ENCODE measurements at places on chromosomes 16 and 17.

DNA sequence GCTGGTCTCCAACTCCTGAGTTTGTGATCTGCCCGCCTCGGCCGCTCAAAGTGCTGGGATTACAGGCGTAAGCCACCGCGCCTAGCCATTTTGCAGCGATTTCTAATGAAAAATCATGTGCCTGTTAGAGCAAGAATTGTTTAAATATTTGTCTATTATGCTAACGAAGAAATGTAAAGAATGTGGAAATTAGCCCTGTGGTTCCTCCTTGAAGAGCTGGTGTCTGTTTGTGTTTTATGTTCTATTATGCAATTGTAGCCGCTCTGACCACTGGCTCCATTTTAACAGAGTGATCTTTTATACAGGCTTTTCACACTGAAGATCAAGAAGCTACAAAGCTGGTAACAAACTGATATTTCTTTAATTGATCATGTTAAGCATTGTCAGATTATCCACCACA, 217.3 kb downstream of the USP22 start:
- no peak for DNase-seq

DNA sequence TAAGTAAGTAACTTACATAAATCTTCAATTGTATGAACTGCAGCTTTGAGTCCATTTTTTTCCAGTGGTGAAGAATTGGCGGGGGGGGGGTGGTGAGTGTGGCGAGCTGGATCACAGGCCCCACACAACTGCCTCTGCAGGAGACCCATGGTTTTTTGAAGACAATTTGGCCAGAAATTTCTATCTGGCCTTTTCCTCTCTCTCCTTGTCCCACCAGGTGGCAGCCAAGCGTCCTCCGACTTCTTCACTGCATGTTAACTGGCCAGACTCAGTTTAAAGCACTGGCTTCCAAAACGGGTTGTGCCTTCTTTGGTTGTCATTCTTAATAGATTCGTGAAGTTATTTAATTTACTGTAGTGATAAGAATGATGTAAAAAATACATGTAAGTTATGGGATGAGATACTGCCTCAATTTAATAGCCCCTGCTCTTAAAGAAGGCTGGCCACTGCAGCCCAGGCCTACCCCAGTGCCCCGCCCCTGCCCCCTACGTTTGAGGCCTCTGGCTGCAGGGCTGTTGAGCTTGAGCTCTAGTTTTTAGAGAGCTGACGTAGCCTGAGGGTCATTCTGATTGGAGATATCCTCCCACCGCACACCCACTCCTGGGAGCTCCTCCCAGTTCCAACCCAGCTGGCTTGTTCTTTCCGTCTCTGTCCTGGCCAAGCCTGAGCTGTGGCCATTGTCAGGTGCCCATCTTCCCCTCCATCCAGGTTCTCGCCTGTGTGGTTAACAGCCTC, 36.4 kb downstream of the AKAP1 start:
- DNase-seq: peak; percentile 34

DNA sequence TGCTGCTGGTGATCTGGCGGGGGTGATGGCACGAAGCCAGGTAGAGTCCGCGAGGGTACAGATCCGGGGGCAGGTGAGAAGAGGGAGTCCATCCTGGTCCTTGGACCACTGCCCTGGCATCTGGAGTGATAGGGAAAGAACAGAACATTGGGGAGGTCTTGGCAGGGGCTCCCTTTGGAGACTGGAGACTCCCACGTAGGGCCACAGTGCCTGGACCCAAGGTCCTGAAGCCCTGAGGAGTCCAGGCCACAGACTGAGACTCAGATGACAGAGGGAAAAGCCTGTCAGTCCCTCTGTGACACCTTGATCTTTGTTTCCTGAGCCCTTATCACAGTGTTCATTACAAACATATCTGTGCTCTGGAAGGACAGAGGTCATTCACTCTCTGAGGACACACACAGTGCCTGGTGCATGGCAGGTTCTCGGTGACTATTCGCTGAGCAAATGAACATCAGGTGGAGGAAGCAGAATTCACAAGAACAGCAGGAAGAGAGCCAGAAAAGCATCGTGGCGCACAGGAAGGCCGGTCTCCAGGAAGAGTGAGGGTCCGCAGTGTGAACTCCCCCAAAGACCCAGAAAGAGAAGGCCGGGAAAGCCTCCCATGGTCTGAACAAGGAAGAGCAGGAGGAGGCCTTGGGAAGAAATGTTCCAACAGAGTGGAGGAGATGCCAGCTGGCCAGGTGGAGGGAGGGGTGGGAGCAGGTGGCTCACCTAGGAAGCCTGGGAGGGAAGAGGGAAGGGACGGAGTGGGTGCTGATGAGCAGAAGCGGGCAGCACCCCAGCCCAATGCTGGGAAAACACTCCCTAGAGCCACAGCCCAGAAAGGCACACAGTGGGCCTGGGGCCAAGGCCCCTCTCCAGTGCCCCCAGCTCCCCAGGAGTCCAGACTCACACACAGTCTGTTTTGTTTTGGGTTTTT, 20.5 kb downstream of the PEMT start:
- DNase-seq: no peak

DNA sequence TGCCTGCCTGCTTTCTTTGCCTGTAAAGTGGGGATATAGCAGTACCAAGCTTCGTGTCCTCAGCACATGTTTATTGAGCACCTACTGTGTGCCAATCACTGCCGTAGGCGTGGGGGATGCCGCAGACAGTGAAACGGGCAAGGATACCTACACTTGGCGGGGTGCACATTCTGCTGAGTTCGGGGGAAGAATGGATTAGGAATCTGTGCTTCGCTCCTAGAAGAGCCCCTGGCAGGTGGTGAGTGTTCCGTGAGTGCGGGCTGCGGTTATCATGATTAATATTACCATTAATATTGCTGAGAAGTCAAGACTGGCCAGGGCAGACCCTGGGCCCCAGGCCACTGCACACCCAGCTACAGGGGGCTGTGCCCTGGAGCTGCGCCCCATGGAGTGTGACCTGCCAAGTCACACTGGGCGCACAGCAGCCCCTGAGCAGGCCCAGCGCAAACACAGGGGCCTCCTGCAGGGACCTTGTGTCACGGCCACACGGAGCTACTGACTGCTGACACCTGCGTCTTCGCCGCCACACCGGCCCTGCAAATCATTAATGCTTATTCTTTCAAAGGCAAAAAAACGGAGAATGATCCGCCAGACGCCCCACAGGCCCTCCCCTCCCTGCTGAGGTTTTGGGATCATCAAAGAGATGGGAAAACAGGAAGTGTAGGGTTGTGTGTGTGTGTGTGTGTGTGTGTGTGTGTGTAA, 213.4 kb upstream of the GSE1 start:
- peak; percentile 16 for DNase-seq

GRCh38 chr16:2045965-2046892, 1.4 kb downstream of the NTHL1 start:
- no peak for DNase-seq

DNA sequence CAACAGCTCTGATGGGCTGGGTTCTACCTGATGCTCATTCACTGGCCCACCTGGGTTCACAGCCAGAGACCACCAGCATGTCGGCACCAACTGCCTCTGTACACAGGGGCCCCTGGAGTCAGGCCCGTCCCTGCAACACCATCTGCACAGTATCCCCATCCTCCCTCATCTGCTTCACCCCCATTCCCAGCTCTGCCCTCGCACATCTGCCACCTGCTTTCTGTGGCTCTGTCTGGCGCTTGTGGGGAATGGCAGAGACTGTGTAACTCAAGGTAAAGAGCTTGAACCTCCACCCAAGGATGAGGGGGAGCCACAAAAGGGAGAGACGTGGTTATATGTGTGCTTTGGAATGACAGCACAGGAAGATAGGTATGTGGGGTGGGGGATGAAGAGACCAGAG, 27.2 kb downstream of the SMPD3 start:
- DNase-seq: no peak

DNA sequence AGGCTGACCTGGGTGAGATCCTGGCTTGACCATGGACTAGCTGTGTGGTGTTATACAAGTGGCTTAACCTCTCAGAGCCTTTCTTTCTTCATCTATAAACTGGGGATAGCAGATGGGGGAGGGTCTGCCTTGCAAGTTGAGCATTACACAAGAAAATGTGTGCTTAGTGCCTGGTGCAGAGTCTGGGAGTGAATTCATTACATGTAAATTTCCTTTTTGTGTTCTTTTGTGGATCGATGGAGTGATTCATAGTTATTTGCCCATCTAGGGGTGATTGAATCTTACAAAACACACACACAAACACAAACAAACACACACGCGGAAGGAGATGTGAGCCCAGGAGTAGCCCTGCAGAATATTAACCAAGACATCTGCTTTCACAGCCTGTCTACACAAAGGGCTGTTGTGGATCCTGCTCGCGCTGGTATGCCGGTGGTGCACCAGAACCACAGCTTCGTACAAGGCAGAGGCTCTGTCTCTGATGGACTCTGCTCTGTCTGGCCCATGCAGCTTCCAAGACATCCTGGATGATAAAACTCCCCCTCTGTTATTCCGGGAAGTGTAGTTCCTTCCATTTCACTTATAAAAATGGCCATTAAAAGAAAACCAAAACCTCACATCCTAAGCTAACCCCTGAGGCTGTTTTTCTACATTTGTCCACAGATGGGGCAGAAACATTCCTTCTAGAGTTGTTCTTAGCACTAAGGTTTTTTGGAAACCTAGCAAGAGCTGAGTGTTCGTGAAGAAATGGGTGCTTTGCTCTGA, 86.1 kb downstream of the UTP18 start:
- no peak for DNase-seq

DNA sequence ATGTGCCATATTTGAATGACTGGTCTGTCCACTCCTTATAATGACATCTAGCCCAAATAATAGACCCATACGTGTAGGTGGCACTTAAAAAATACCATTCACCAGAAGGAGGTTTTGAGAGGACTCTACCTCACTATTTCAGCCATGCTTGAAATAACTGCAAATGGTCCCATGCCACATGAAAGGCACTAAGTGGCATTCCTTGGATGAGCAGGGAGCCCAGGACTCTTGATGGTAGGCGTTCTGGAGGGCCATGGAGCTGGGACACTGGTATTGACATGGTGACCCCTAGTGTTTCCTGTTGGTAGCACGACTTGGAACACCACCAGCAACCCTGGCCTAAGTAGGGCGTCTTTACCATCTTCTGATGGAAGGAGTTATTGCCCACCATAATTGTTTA, 148.7 kb upstream of the ZFHX3 start:
- peak; percentile 35 for DNase-seq

DNA sequence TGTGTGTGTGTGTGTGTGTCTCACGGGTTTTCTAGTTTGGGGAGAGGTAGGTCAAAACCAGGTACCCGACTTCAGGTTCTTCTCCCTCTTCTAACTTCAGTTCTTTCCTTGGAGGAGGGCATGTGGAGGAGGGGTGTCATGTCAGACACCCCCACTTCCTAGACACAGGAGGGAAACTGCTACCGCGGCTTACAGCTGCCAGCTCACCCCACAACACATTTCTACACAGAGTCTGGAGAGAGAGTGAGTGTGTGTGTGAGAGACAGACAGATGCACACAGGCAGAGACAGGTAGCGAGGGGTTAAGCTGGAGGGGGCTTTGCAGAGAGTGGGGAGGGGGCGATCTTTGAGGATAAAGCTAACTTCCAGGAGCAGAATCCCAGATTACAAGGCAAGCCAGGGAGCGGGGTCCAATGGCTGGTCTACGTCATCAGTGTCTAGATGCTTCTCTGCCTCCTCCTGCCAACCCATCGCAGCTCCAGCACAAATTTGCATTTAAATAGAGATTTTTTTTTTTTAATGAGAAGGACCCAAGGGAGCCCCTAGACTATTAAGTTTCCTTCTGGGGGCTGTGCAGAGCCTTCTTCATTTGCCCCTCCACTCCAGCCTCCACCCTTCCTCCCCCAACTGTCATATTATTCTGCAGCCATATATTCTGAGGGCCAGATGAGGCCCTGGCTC, 48.9 kb downstream of the MRM1 start:
- DNase-seq: no peak

DNA sequence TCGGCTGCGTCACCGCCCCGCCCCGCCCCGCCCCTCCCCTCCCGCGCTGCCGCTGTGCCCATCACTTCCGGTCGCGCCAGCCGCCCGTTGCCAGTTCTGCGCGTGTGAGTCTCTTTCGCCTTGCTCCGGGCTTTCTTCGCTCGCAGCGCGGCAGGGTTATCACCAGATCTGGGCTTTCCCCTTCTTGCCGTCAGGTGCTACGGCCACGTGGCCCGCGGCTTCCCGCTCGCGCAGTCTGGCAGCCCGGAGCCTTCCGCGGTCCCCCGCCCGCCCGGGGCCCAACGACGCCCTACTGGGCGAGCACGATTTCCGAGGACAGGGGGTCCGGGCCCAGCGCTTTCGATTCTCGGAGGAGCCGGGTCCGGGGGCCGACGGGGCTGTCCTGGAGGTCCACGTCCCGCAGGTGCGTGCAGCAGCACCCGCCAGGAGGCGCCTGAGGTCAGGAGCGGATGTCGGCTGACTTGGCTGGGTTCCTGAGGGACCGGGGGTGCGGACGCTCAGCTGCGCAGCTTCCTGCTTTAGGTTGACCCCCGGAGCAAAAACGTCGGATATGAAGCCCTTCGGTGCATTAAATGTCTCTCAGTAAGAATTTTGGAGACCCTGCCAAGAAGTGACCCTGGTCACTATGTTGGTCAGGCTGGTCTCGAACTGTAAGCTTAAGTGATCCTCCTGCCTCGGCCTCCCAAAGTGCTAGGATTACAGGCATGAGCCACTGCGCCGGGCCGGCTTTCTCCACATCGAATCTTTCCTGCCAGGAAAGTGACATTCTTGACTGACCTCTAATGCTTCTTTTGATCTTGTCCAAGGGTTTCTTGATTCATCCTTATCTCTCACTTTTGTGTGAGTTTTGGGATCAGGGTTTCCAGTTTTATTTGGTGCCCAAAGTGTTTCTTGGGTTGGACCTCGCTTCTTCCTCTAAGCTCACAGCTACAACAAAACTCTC, at the start of gene METTL23:
Gene METTL23, plus strand, starts transcription at position 64 of the 943 bp plus-strand sequence. CDS start 2,872 bp downstream, outside the sequence.
- DNase-seq: peak; percentile 80

DNA sequence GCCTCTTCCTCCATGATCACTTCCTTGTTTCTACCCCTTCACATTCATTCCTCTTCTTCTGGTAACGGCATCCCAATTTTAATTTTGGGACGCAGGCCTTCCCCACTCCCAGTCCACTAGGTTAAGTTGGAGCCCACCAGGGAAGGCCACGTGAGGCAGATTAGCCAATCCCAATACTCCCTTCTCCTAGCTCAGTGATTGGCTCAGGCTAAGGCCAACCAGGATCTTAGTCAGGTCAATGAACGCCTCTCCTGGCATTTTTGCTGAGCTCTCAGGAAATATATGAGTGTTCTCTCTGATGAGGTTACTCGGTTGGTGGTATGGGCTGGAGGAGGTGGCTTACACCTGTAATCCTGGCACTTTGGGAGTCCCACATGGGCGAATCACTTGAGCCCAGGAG, 15.4 kb downstream of the SEZ6L2 start:
- no peak for DNase-seq

GRCh38 chr17:75472119-75472518, 15.7 kb downstream of the TMEM94 start:
- DNase-seq: no peak

DNA sequence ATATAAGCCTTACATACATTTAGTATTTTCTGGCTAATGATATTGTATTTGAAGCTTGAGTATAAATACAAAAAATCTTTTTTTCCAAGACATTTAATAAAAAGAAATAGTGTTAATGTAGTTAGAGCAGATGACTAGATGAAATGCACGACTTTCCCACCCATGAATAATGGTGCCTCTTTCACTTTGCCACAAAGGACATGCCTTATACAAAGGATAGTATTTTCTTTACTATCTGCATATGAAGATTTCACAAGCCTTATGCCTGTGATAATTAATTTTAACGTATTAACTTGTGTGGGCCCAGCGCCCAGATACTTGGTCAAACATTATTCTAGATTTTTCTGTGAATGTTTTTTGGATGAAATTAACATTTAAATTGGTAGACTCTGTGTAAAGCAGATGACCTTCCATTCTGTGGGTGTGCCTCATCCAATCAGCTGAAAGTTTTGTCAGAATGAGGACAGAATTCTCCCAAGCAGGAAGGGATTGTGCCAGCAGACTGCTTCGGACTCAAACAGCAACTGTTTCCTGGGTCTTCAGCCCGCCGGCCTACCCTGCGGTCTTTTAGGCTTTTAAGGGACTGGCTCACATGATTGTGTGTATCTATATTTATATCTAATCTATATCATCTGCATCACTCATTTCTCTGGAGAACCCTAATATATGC, 115.4 kb downstream of the USP22 start:
- DNase-seq: no peak
